Tibial nerve (tissue), 4 donors: ENCODE measurements at places on chromosomes 5 and 9. TPM values are rescaled to one million over a fixed set of nuclear protein-coding genes. Genes with fewer than 3 reads are reported as not detected.

Gene TAF11L10
- total RNA-seq = not detected

Gene C9orf153
- total RNA-seq = 0.84 TPM

Gene CSF1R
- total RNA-seq = 53.7 TPM

Gene SLC6A18
- not detected for total RNA-seq

Gene IFNA13
- not detected for total RNA-seq

Gene GABRP
- total RNA-seq = 1.7 TPM

Gene OR1J2
- not detected for total RNA-seq

DNA sequence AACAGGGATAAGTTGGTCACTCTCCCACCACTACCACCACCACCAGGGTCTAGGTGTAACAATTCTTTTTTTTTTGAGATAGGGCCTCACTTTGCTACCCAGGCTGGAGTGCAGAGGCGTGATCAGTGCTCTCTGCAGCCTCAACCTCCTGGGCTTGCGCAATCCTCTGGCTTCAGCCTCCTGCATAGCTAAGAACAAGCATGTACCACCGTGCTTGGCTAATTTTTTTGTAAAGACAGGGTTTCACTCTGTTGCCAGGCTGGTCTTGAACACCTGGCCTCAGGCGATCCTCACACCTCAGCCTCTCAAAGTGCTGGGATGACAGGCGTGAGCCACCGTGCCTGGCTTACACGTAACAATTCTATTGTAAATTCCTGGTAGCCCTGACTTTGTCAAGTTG, 27.5 kb downstream of the CORO2A start:
- no peak for DNase-seq
- H3K4me3 ChIP-seq = no peak overlapping the region
- no peak overlapping the region for H3K27ac ChIP-seq
- H3K27me3 ChIP-seq = no peaks in the 10 kb centered on the region

DNA sequence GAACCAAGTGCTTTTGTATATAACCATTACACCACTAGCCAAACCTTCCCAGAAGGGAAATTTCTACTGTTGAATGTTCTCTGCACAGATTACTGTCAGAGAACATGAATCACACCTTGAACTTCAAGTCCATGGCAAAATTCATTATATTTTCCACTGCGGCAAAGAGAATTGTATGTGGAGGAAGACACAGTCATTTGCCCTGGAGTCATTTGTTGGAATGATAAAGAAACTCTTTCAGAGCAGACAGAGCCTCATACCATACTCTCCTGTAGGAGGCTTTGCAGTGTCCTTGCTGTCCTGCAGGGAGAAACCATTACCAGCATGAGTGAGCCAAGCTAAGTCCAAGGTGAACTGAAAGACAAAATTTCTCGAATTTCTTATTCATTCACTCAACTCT, 369.0 kb downstream of the ARHGEF28 start:
- no peak overlapping the region for H3K27ac ChIP-seq
- no peaks in the 10 kb centered on the region for H3K27me3 ChIP-seq
- H3K36me3 ChIP-seq = no peaks in the 10 kb centered on the region
- H3K4me1 ChIP-seq = no peaks in the 10 kb centered on the region

DNA sequence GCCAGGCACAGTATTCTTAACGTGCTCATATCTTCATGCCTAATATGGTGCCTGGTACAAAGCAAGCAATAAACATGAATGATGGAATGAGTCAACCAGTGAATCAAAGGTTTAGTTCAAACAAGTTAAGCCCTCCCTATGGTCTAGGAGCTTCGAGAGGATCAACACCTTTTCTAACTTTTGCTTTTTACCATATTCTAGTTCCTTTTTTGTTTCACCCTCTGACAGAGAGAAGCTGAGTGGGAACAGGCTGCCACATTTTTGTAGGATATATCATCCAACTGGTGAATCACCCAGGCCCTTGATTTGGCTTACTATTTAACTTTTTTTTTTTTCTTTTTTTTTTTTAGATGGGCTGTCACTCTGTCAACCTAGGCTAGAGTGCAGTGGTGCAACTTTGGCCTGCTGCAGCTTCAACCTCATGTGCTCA, 39.3 kb upstream of the TNC start:
- H3K4me3 ChIP-seq = no peak overlapping the region
- H3K36me3 ChIP-seq = no peaks in the 10 kb centered on the region
- no peaks in the 10 kb centered on the region for H3K4me1 ChIP-seq
- H3K27me3 ChIP-seq = no peaks in the 10 kb centered on the region

GRCh38 chr9:5633243-5633642, 4.3 kb downstream of the RIC1 start:
- H3K4me1 ChIP-seq = peaks cover 30% of the 10 kb centered on the region
- H3K36me3 ChIP-seq = no peaks in the 10 kb centered on the region
- H3K27me3 ChIP-seq = no peaks in the 10 kb centered on the region
- DNase-seq = no peak
- no peak overlapping the region for H3K4me3 ChIP-seq

DNA sequence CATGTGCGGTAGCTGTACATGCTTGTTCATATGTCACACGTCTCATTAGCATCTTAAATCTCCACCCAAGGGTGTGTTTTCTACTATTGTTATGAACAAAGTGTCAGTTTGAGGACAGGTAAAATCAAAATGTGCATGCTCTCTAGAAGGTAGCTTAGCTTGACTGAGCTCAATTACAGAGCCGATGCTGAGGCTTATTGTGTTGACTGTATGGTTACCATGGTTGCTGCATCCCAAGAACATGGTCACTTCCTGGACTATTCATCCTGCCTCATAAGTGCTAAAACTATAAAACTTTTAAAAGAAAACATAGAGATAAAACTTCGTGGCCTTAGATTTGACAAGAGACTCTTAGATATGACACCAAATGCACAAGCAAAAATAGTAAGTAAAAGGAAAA, 426.1 kb upstream of the CTNND2 start:
- H3K27ac ChIP-seq = no peak overlapping the region
- no peak overlapping the region for H3K4me3 ChIP-seq
- H3K4me1 ChIP-seq = no peaks in the 10 kb centered on the region
- DNase-seq = no peak

DNA sequence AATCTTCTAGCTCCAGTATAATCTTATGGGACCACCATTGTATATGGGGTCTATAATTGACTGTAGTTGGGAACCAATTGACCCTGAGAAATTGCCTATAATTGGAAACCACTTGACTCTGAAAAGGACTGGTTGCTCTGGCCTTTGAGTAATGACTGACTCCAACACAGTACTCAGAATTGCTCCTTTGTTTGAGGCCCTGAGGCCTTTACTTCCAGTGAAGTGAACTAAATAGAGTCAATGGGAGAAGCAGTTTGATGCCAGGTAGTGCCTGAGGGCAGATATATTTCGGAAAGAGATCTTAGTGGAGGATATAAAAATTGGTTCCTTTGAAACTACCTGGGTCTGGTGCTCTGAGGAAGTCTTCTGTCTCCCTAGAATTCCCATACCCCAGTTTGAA, 16.0 kb upstream of the TMEM171 start:
- H3K36me3 ChIP-seq = no peaks in the 10 kb centered on the region
- no peak overlapping the region for H3K4me3 ChIP-seq
- no peaks in the 10 kb centered on the region for H3K4me1 ChIP-seq
- H3K27me3 ChIP-seq = no peaks in the 10 kb centered on the region

- H3K27me3 ChIP-seq = no peaks in the 10 kb centered on the region
- DNase-seq = no peak
- no peak overlapping the region for H3K27ac ChIP-seq
- no peaks in the 10 kb centered on the region for H3K36me3 ChIP-seq
- H3K4me3 ChIP-seq = no peak overlapping the region
Observed at GRCh38 chr5:72552041-72552557, 44.9 kb upstream of the ZNF366 start.

- H3K27ac ChIP-seq = no peak overlapping the region
- no peaks in the 10 kb centered on the region for H3K36me3 ChIP-seq
- DNase-seq = no peak
- H3K4me3 ChIP-seq = no peak overlapping the region
- H3K27me3 ChIP-seq = no peaks in the 10 kb centered on the region
Observed at GRCh38 chr9:30507166-30507565, 1877.3 kb upstream of the ACO1 start.

DNA sequence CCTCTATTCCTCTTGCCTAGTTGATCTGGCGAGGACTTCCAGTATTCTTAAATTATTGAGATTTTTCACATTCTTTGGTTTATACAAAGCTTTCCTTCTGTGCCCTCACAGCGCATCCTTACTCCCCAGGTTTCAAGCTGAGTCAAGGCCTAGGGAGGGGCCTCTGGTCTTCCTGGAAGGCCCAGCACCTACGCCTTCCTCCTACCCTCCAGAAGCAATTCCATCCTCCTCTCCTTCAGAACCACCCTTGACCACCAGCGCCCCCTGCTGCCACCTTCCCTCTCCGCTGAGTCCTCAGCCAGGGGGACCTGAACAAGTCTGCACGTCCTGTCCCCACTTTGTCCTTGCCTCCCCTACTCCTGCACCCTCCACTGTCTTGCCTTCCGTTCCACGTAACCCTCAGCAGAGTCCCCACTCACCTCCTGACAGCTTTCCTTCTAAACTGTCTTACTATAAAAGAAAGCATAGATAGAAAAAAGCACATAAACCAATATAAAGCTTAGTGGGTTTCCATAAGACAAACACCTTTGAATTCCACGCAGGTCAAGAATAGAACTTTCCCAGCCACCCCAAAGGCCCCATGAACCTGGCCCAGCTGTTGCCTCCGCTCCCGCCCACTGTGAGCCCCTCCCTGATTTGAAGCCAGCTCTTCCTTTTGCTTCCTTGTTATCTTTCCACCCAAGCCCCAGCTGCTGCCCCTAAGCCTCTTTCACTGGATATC, 63.0 kb upstream of the CTSL start:
- H3K36me3 ChIP-seq = peaks cover 49% of the 10 kb centered on the region
- no peaks in the 10 kb centered on the region for H3K27me3 ChIP-seq
- peak; percentile 81 for DNase-seq

DNA sequence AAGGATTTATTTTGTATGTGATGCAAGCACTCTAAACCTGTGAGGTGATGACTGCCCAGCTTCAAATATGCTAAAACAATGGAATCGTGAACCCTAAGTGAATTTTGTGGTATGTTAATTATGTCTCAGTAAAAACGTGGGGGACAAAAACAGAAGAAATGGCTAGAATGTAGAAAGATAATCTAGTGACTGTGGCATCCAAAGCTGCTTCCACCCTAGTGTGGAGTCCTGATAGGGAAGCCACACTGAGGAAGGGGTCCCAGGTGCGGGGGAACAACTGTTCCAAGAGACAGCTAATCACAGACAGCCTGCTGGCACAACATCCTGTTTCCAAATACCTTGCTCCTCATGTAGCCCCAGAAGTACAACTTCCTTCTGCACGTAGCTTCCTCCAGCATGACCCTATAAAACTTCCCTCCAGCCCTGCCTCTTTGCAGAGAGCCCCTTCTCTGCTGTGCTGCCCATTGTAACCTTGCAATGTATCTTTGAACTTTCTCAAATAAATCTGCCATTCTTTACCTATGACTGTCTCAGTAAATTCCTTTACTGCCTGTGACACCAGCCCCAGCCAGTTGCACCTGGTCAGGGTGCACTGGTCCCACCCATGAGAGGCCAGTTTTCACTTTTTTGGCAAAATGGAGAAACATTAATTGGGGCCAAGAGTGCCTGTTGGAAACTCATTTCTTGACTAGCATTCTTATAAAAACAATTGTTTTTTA, 4.9 kb downstream of the GMCL2 start:
- no peak overlapping the region for H3K4me3 ChIP-seq
- no peaks in the 10 kb centered on the region for H3K4me1 ChIP-seq
- no peak overlapping the region for H3K27ac ChIP-seq
- no peak for DNase-seq

GRCh38 chr9:90147426-90147825, 495.2 kb downstream of the DIRAS2 start:
- no peak for DNase-seq
- H3K27ac ChIP-seq = no peak overlapping the region
- H3K4me1 ChIP-seq = no peaks in the 10 kb centered on the region
- H3K36me3 ChIP-seq = no peaks in the 10 kb centered on the region

DNA sequence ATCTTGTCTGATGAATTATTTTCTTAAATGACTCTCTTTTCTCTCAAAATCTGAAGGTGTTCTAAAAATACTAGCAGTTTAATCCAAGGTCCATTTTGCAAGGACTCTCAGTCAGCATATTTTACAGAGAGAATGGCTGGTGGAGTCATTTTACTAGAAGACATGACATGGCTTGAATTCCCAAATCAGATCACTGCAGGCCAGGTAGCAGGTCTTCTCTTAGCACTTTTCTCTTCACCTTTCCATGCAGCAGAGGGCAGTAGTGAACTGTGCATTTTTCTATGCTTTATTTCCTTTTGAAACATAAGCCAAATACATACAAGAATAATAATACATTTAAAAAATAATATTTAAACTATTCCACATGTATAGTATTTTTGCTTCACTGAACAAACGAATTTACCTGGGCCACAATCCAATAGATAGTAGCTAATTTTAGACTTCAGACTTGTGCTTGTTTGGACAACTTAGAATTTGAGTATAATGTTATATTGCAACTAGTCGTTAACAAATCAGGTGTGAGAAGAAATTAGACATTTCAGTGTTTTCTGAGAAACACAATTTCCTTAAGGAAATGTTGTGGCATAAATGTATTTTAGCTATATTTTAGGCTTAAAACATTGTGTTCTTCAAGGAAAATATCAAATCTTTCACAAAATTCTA, 289.4 kb upstream of the DAB2 start:
- no peak overlapping the region for H3K27ac ChIP-seq
- H3K4me1 ChIP-seq = no peaks in the 10 kb centered on the region
- peak; percentile 68 for DNase-seq
- no peaks in the 10 kb centered on the region for H3K27me3 ChIP-seq

DNA sequence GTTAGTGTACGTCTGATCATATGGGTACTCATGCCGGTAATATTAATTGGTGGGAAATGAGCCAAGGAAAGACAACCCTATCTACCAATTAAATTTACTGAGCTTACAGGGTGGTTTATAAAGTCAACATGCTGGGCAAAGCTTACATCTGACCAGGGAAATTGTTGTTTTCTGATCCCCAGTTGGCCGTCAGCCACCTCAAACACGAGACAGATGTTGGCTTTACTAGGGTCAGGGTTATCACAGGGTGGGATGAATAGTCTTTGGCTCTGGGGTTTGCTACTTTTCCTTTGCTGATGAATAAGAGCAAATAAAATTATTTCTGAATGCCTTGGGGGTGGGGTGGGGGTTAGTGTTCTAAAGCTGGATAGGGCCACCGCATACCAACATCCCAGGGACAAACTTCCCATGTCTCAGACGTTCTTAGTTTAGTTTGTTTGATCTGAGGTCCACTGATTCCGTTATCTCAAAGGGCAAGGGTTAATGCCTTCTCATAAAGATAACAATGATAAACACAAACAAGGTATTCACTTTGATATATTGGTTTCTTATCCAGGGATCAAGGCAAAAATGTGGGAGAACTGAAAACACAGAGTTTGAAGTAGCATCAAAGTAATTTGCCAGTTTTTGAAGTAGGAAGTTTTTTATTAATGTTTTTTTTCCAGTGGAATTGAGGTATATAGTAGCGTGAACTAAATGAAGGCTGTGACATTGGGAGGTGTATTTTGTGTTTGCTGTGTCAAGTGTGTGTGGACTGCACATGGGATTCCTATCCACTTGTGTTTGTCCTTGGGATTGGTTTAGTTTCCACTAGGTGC, 109.1 kb upstream of the RPS23 start:
- H3K4me1 ChIP-seq = no peaks in the 10 kb centered on the region
- no peak for DNase-seq
- H3K36me3 ChIP-seq = no peaks in the 10 kb centered on the region
- H3K4me3 ChIP-seq = no peak overlapping the region
